Kidney epithelial cell (primary cell): ENCODE measurements at places on chromosomes 12 and 14.

- peak; percentile 45 for DNase-seq
These were observed 239.7 kb downstream of the TRHDE start for GRCh38 chr12:72511906-72512305.

- DNase-seq = no peak
These were observed 37.1 kb downstream of the MDM2 start for GRCh38 chr12:68844788-68845695.

- no peak for DNase-seq
These were observed 3.6 kb upstream of the KRT6A start for GRCh38 chr12:52496590-52497071.

GRCh38 chr12:7695566-7696197, at the start of gene GDF3:
Gene GDF3 (minus strand): TSS chr12:7695775. CDS start chr12:7695728, 47 bp downstream.
- no peak for DNase-seq

DNA sequence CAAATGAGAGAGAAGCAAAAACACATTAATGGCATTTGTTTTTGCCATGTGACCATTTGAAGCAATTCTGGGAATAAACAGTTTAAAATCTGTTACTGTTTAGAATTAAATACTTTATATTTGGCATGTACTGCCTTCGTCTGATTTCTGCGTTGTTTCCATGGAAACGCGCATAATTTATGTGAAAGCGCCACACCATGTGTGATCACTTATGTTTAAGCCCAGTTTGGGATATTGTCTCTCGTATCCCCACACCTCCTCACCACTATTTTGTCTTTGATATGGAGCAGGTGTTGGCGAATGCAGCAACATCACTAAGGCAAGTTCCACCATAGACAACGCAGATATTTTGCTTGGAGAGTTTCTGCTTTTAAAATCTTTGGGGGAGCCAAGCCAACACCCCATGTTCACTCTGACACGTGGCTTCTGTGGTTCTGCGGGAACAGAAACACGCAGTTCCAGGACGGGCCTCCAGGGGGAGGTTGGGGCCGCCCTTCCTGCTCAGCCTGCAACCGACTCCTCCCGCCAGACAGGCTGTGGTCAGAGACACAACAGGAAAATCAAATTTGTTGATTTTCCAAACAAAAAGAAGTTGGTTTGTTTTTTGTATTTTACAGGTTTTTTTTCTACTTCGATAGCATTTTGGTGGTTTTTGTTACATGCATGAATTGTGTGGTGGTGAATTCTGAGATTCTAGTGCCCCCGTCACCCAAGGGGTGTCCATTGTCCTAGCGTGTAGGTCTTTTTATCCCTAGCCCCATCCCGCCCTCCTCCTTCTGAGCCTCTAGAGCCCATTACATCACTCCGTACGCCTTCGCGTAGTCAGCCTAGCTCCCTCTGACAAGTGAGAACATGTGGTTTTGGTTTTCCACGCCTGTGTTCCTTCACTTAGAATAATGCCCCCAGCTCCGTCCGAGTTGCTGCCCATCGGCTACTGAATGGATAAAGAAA, 101.9 kb upstream of the SFSWAP start:
- no peak for DNase-seq
